ENCODE measurements at places on chromosomes 3 and 15.

DNA sequence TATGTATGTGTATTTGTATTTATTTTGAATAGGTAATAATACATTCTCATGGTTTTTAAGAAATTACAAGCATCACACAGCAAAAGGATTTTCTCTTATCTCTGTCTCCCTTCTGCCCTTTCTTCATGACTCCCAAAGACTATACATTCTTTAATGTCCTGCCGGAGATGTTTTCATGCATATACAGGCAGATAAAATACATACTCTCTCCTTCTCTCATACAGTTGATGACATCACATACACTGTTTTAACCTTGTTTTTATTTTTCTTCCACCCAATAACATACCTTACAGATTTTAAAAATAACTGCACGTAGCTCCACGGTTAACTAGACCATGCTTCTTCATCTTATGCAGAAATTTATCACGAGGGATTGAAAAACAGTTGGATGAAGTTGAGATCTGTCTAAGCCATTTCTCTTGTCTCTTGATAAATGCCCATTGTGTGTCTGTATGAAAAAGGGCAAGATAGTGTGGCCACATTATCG lies 249.8 kb downstream of the EDEM1 start:
- DNase-seq: no peak

DNA sequence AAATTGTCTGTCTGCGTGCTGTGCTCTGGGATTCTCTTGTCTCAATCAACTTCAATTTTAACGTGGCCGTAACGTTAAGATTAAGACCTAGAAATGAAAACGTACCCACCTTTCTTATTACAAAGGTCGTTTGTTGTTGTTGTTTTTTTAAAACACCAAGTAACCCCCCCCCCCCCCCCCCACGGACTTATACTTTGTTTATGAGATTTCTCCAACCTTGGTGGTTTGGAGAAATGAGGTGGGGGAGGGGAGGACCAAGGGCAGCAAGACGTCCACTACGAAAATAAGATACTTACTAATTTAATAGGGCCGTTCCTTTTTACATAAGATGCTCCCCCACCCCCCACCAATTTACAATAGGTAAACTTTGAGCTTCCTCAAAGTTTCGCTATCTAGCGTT lies 244.4 kb upstream of the TOPAZ1 start:
- DNase-seq: no peak

DNA sequence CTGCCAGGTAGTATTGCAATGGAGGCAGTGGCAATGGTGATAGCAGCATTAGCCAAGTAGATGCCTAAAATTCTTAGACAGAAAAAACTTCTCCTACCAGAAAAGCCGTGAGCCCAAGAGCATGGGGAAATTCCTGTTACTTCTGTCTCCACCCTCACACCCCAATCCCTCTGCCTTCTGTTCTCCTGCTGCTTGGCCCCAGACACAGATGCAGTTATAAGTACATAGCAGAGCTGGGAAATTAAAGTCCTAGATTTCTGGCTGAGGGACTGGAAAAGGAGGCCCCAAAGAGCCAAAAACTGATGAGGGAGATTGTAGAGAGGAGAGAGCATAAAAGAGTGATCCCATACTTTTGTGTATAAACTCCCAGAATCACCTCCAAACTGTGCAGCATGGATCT lies 166.9 kb downstream of the SMAD6 start:
- no peak for DNase-seq

DNA sequence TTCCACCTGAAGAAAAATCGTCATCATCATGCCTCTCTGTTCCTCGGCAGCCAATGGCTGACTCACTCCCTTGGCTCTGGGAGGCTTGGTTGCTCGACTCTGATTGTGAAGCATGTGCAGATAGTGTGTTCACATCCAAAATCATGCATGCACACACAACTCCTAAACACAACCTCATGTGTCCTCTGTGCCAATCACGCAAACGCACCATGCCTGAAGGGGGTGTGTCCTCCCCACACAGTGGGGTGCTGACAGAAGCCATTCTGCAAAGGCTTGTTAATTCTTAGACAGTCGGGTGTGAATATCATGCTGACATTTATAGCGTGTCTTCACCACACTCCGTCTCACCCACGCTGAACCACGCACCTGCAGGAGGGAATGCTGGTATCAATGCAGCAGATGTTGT lies 11.4 kb upstream of the CCDC174 start:
- DNase-seq: no peak

DNA sequence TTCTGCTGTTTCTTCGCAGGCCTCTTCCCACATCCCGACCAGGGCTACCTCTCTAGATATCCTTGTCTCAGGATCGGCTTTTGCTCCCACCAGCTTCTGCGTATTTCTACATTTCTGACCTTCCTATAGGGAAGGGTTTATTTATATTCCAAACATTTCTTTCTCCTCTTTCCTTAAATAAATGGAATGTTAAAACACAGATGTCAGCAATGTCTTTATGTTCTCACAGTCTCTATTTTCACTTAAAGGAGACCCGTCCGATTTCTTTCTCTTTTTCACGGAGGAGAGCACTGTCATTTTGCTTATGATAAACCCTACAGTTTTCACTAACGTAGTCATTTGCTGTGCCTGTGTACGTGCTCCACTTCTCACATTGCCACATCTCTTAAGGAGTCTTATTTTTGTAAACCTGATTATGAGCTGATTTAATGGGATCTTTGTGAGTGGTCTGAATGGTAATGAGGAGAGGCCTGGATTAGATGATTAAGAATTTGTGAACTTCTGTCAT lies 630 bp downstream of the KIF15 start:
- DNase-seq: no peak

GRCh38 chr15:60000113-60000823 lies 3.8 kb upstream of the FOXB1 start:
- DNase-seq: no peak

DNA sequence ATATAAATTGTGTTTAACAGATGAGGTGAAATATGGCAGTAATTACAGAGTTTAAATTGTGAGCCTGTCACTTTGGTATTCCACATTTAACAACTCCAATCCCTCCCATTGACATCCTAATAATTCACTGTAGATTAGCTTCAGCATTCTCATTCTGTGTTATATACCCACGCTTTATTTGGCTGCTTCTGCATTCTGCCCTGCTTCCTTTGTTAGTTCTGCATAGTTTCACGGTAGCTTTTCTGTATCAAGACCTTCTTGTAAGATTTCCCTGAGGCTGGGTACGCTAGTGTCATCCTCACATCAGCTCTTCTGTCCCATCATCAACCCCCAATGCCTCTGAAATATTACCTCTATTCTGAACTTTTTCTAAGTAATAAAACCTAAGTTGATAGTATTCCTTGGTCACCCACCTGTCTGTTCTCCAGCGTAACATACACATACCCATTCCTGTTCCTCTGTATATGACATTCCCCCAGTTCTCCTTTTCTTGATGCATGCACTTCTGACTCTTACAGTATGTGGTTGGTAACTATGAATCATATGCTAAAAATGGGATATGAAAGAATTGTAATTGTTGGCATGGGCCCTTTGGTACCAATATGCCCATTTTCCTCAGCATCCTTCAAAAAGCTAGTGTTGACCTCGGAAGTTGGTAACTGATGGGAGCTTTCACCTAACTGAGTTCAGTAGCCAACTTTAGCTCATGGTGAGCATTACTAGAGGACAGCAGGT lies 171.2 kb downstream of the KLHL25 start:
- DNase-seq: no peak

GRCh38 chr3:141312354-141313092 lies 55.8 kb upstream of the ZBTB38 start:
- no peak for DNase-seq

DNA sequence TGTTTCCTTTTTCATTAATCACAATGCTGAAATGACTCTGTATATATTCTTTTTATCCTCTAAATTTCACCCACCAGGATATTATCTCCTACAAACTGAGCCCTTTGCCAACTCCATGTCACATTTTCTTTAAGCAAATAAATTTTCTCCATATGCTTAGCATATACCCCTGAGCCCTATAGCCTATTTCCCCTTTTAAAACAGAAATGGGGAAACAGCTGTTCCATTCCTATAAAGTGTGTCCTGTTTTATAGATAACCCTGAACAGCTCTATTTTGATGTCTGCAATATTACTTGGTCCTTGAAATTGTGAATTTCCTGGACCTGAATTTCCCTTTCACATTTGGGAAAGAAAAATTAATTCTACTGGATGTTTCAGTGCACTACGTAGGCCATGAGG lies 15.6 kb upstream of the FILIP1L start:
- no peak for DNase-seq

DNA sequence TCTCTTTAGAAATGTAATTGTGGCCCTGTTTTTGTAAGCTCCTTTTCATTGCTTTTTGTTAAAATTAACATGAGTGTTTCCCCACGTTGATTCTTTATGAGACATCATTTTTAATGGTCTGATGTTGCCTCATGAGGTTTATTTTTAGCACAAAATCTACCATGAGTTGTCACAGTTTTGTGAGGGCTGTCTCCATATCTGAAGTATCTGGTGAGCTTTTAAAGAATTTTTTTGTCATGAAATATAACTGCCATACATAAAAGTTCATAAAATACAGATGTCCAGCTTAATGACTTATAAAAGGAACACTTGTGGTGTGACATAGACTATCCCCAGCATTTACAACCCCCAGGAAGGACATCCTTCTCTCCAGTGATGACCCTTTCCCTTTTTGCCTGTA lies 34.3 kb upstream of the CEMIP start:
- DNase-seq: no peak

DNA sequence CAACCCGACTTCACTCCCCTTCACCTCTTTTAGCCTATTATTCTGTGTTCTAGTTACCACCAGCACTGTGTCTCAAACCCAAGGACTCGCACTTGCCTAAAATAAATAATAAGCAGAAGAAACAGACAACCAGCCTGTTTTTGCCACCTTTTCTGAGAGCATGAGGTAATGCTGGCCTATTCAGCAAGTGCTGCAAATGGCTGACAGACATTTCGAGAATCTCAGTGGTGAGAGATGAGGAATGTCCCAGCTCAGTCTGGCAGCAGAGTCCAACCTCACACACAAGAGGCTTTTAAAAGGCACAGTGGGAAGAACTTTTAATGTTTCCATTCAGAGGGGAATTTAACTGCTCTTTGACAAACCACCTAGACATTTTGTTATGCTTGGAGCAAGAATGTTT lies 143.3 kb upstream of the GMNC start:
- no peak for DNase-seq

DNA sequence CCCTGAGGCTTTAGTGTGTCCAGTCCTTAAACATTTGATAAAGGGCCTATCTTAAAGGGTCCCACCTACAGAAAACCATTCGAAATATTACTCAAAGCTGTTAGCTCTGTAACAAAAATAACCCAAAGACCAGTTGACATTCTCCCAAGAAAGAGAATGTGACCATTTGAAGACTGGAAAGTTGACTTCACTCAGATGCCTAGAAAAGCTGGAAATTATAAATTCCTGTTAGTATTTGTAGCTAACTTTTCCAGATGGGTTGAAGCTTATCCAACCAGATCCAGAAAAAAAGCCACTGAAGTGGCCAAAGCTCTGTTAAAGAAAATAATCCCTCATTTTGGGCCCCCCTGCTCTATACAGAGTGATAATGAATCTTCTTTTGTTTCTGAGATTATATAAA lies 408.4 kb downstream of the PLOD2 start:
- DNase-seq: no peak

GRCh38 chr3:45252826-45253225 lies 26.7 kb upstream of the TMEM158 start:
- no peak for DNase-seq

Measured in CD4-positive, alpha-beta T cell treated with Interleukin-4 for 1 hour (primary cell).